Effector memory CD4-positive, alpha-beta T cell (primary cell): ENCODE measurements at places on chromosomes 13 and 19.

DNA sequence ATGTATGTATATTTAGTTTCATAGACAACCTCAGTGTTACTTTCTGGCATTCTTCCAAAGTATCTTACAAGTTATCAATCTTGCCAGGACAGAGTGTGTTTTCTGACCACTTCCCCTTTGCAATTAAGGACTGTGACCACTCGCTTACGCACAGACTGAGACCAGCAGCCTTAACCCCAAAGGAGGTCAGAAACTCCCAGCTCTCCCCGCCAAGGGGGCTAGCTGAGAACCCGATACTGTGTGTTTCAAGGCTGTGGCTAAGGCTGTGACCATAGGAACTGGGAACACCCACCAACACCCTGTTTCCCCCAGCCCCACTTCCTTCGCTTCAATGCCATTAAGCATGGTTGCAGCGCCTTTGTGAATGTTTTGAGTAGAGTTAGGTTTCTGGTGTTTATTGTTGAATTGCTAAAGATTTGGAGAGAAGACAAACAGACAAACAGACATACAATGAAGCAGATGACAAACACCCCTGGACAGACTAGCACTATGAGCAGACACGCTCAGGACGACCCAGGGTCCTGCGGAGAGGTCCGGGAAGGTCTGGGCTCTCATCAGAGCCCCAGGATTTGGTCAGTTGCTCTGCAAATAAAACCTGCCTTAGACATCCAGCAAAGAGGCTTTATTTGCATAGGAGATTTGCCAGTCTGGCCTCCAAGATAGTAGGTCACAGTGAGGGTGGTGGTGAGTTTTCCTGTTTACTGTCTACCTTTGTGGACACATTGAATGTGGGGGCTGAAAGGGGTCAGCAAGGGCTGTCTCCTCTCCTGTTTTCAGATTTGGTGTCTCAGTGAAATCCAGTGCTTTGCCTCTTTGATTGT lies 25.0 kb upstream of the TNFSF11 start:
- no peaks in the 10 kb centered on the region for H3K27me3 ChIP-seq
- no peaks in the 10 kb centered on the region for H3K4me1 ChIP-seq
- no peak for DNase-seq

GRCh38 chr19:5696196-5697021 lies 6.3 kb downstream of the RPL36 start:
- H3K27ac ChIP-seq = no peak overlapping the region
- H3K4me3 ChIP-seq = no peak overlapping the region
- DNase-seq = no peak
- peaks cover 69% of the 10 kb centered on the region for H3K36me3 ChIP-seq
- no peaks in the 10 kb centered on the region for H3K27me3 ChIP-seq

GRCh38 chr19:42028304-42029216 lies 34.5 kb upstream of the ATP1A3 start:
- no peak for DNase-seq
- H3K36me3 ChIP-seq = no peaks in the 10 kb centered on the region
- H3K4me3 ChIP-seq = no peak overlapping the region
- H3K27me3 ChIP-seq = no peaks in the 10 kb centered on the region
- no peak overlapping the region for H3K27ac ChIP-seq

DNA sequence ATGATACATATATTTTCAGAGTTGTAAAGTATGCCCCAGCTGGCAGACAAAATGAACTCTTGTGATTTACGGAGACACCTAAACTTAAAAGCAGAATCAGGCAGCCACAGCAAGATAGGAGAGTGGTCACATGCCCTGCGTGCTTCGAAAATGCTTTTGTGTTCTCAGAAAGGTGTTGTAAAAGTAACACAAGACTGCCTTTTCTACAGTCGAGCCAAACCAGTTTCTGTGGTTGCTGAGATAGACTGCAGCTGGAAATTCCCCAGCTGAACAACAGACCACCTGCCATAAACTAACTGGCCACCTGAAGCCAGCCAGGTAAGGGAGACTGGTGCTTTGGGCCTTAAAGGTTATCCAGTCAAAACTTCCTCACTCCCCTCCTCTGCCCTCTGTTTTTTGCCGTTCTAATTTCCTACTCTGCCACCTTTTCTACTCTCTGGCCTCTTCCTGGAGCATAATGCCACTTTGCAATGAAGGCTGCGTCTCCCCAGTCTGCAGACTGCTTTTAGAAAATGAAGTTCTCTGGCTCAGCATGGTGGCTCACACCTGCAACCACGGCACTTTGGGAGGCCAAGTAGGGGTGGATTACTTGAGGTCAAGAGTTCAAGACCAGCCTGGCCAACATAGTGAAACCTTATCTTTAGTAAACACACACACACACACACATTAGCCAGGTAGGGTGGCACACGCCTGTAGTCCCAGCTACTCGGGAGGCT lies 381.2 kb upstream of the SLITRK1 start:
- H3K4me3 ChIP-seq = no peak overlapping the region
- no peaks in the 10 kb centered on the region for H3K27me3 ChIP-seq
- H3K36me3 ChIP-seq = no peaks in the 10 kb centered on the region
- H3K4me1 ChIP-seq = no peaks in the 10 kb centered on the region

DNA sequence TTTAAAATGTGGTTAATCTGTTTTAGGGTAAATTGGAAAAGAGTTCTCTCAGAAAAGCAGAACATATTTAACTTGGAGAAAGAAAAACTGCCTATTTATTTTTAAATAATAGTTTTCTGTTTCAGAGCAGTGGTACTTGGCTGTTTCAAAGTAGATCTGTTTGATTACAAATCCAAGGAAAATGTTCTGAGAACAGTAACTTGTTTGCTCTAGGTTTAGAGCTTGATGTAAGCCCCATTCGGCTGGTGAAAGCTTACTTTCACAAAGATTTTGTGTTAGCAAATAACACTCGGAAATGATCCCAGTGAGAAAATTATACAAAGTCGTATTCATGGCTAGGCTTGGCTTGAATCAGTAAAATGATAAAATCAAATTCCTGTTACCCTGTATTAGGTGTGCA lies 395.8 kb upstream of the GPC6 start:
- no peaks in the 10 kb centered on the region for H3K36me3 ChIP-seq
- H3K27ac ChIP-seq = no peak overlapping the region
- no peaks in the 10 kb centered on the region for H3K4me1 ChIP-seq
- no peak for DNase-seq
- no peak overlapping the region for H3K4me3 ChIP-seq
- H3K27me3 ChIP-seq = no peaks in the 10 kb centered on the region

GRCh38 chr19:54151362-54152035 lies 8.0 kb downstream of the LENG1 start:
- no peaks in the 10 kb centered on the region for H3K27me3 ChIP-seq
- peaks cover 15% of the 10 kb centered on the region for H3K4me1 ChIP-seq
- no peak for DNase-seq
- H3K4me3 ChIP-seq = no peak overlapping the region
- peaks cover 96% of the 10 kb centered on the region for H3K36me3 ChIP-seq
- no peak overlapping the region for H3K27ac ChIP-seq

- no peaks in the 10 kb centered on the region for H3K36me3 ChIP-seq
- H3K4me3 ChIP-seq = no peak overlapping the region
- no peak for DNase-seq
- no peaks in the 10 kb centered on the region for H3K27me3 ChIP-seq
- no peak overlapping the region for H3K27ac ChIP-seq
Observed at GRCh38 chr13:30241532-30241931, 65.8 kb downstream of the KATNAL1 start.

DNA sequence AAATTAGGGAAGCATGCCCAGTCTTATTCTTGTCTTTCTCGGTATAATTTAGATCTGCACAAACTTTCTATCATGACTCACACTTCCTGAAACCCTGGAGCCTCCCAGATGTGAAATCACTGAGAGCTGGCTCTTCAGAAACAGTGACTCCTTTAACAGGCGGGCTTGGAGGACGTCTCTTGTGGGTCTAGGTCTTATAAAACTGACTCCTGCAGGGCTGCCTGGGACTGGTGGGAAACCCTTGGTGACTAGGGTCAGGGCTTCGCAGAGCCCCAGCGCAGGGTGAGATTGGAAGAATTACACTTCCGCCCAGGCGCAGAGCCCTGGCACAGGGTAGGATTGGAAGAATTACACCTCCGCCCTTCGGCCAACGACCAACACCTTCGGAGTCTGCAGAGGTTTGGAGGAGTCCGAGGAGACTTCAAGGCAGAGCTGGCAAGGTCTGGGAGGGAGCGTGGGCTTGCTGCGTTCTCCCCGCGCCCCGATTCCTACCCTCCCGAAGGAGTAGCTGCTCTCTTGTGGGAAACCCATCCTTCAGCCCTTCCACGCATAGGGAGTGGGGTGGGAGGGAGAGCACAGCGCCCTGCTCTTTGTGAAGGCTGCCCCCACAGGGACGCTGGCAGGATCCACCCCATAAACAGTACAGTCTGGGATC lies 43.4 kb upstream of the MAP3K10 start:
- H3K27me3 ChIP-seq = no peaks in the 10 kb centered on the region
- no peak for DNase-seq
- H3K27ac ChIP-seq = no peak overlapping the region
- no peaks in the 10 kb centered on the region for H3K36me3 ChIP-seq
- peaks cover 14% of the 10 kb centered on the region for H3K4me1 ChIP-seq

- no peaks in the 10 kb centered on the region for H3K36me3 ChIP-seq
- H3K27ac ChIP-seq = no peak overlapping the region
- no peak overlapping the region for H3K4me3 ChIP-seq
- no peaks in the 10 kb centered on the region for H3K4me1 ChIP-seq
Observed at GRCh38 chr19:51296336-51297093, 14.9 kb upstream of the IGLON5 start.

DNA sequence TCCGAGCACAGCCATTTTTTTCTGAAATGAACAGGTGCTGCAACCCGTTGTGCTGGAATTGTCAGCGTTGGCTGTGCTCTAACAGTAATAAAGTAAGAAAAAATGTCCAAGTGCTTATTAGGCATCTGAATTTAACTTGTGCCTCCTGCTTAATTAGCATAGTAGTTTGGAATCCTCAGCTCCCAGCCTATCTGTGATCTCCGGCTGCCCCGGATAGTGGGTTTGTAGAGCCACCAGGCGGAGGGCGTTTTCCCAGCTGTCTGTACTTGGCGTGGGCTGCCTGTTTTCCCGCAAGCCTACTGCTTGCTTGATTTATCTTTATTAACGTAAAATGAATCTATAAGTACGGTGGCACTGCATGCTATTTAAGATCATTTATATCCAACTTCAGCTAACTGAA lies 137.9 kb downstream of the MTUS2 start:
- H3K27me3 ChIP-seq = no peaks in the 10 kb centered on the region
- no peaks in the 10 kb centered on the region for H3K36me3 ChIP-seq
- no peaks in the 10 kb centered on the region for H3K4me1 ChIP-seq

DNA sequence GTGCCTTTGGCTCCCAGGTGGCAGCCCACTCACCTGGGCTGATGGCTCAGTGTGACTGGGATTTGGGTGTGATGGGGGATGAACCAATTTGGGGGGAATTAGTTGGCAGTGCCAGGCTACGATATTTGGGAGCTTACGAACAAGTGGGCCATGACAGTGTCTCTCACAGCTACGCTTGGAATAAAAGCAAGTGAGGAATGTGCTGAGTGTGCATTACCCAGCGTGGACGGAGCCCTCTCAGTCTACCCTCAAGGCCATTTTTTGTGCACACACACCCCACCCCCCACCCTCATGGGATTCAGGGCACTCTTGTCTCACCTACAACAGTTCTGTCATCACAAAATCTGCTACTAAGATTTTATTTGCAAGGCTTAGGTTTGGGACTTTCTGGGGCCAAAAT lies 329.1 kb downstream of the NDFIP2 start:
- H3K27me3 ChIP-seq = no peaks in the 10 kb centered on the region
- H3K4me1 ChIP-seq = no peaks in the 10 kb centered on the region
- H3K36me3 ChIP-seq = no peaks in the 10 kb centered on the region
- DNase-seq = no peak
- H3K27ac ChIP-seq = no peak overlapping the region
- no peak overlapping the region for H3K4me3 ChIP-seq

DNA sequence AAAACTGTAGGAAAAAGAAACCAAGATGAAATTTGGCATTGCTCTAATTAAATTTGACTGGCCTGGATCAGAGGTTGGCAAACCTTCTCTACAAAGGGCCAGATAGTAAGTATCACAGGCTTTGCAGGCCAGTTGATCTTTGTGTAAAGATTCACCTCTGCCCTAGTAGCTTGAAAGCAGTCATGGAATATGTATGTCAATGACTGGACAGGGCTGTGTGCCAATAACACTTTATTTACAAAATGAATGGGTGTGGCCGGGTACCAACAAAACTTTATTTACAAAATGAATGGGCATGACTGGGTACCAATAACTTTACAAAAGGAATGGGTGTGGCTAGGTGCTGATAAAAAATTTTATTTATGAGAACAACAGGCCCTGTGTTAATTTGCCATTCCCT lies 20.0 kb downstream of the SIN3B start:
- H3K27ac ChIP-seq = no peak overlapping the region
- no peaks in the 10 kb centered on the region for H3K27me3 ChIP-seq
- H3K4me3 ChIP-seq = no peak overlapping the region
- DNase-seq = no peak
- peaks cover 85% of the 10 kb centered on the region for H3K36me3 ChIP-seq

DNA sequence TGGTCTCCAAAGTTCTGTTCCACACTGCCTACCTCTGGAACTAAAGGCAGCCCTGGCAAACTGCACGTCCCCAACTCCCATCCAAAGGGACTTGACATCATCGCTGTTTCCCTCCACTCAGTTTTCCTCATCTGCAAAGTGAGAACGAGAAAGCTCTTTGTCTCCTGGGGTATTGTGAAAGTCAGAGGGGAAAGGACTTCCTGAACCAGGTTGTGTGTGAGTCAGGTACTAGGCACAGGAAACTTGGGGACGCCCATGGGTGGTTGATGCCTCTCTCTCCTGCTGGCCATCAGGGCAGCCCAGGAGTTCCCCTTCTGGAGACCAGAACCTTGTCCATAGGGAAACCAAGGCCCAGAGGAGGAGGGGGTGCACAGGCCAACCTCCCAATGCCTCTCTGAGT lies 4.7 kb downstream of the CRLF1 start:
- no peak overlapping the region for H3K27ac ChIP-seq
- no peaks in the 10 kb centered on the region for H3K36me3 ChIP-seq
- peaks cover 11% of the 10 kb centered on the region for H3K4me1 ChIP-seq
- peaks cover 37% of the 10 kb centered on the region for H3K27me3 ChIP-seq
- no peak for DNase-seq

GRCh38 chr13:44169018-44169911 lies 204.4 kb upstream of the SERP2 start:
- H3K27ac ChIP-seq = no peak overlapping the region
- no peaks in the 10 kb centered on the region for H3K36me3 ChIP-seq
- no peak for DNase-seq
